ENCODE measurements at places on chromosomes 5 and 9. TPM values are rescaled to one million over a fixed set of nuclear protein-coding genes. Genes with fewer than 3 reads are reported as not detected.

The OSTF1 gene
- 31.6 TPM for polyA plus RNA-seq

DNA sequence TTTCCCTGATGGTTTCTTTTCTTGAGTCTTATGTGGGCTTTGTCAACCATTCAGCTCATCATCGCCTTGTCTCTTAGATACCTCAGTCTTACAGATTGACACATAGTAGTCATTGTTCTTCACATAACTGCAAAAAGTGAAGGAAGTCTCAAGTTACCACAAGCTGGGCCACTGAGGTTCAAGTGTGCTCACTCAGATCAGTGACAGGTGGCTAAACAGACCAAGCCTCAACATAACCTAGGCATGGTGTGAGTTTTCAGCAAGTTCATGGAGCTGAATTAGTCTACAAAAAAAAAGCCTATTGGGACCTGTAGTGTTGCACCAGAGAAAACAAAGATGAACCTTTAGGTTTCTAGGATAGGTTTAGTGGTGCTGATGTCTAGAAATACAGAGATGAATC is 58.2 kb downstream of the RFK start:
- DNase-seq, result no peak

DNA sequence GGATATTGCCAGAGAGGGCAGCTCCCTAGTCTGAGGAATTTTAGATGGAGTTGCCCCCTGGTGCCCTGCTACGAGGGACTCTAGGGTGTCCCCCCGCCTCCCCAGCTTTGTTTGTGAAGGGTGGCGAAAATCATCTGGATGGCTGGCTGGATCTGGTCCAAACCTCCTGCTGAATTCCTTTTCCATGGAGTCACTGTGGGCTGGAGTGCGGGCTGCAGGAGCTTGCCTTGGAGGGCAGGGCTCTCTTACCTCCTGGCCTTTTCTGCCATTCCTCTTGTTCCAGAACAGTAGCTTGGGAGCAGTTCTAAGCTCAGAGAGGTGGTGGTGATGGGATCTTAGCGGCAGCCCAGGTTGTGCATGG is 2.1 kb downstream of the SYNPO start:
- peak; percentile 73 for DNase-seq

The MSMP gene
- not detected for polyA plus RNA-seq

DNA sequence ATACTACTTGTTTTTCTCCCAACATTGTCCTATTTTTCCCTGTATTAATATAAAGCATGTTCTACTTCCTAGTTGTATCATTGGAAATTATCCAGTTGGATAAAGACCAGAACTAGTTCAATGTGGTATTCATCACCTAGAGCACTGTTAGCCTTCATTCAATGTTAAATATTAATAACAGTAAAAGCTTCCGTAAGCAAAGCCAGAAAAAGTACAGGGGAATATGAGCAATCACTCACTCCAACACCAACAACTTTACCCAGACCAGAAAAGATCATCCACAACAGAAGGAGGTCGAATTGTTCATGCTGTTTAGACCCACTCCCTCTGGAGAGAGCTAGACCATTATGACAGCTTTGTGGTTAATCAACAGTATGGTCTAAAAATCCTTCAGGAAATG is 728.4 kb downstream of the MAT2B start:
- no peak for DNase-seq

The SEMA6A gene
- 61.6 TPM for polyA plus RNA-seq

DNA sequence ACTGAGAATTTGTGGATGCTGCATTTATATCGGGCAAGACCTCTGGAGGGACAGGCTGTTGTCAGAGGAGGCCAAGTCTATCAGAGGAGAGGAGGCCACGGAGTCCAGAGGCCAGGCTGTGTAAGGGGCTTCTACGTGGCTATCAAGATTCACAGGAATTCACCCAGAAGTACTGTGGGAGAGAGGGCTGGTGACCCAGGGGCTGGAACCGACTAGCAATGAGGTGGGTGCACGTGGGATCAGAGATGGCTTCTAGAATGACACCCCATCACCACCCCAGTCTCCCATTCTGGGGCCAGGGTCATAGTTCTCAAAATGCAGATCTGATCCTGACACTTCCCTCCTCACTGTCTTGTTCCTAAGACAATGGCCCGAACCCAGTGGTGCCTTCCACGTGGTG is 61.2 kb upstream of the PHYKPL start:
- DNase-seq, result no peak

- DNase-seq, result no peak
These were observed 101.8 kb downstream of the CETN3 start for GRCh38 chr5:90307782-90308181.

The TPRN gene
- polyA plus RNA-seq, result 15.3 TPM

The TAF11L14 gene
- polyA plus RNA-seq, result not detected

DNA sequence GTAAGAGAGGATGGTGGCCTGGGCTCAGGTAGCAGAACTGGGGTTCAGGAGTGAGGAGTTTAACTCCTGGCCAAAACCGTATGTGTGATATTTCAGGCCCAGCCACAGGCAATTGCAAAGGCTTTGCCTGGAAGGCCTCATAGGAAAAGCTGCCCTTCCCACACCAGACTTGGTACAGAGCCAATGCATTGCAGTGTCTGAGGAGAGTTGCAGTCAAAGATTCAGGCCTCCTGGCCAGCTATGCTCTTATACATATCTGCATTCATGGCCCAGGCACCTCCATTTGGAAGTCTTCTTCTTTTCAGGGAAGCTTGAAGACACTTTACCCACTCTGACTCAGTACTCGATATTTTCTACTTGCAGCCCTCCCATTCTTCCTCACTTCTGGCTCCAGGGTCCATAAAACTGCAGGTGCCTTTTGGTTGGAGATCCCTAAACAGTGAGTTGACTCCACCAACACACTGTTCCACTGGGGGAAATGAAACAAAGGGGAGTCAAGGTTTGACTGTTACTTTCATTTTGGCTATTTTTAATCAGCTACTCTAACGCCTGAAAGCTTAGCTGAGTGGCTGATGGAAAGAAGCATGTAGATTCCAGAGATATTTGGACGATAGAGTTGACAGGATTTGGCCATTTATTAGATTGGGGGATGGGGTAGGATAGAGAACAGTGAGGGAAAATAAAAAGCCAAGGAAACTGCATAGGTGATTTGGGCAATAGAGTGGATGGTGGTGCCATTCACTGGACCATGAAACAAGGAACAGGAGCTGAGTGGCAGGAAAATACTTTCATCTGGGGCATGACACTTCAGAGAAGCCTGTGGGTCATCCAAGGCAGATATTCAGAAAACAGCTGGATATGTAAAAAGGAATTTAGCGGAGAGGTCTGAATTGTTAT is 30.6 kb upstream of the IL33 start:
- no peak for DNase-seq

GRCh38 chr9:78035383-78035993 is 3.9 kb upstream of the GNAQ start:
- DNase-seq, result no peak

The FLT4 gene
- polyA plus RNA-seq, result 30.4 TPM

GRCh38 chr5:171295299-171295698 is 13.7 kb upstream of the TLX3 start:
- no peak for DNase-seq

- no peak for DNase-seq
These were observed 86.4 kb downstream of the HMHB1 start for GRCh38 chr5:143898381-143898780.

The NEK6 gene
- polyA plus RNA-seq, result 29.6 TPM

DNA sequence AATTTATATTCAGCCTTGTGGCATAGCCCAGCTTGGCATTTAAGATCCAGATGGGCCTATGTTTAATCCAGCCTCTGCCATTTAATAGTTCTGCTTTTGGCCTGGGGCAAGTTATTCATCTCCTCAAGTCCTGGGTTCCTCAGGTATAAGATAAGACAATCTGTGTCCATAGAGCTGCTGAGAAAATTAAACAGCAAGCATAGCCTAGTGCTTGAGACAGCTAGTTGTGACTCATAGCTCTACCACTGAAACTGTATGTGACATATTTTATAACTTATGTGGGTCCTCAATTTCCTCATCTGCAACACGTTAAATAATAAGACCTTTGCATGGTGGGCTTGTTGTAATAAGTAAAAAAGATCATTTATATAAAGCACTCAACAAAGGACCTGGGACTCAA is 53.3 kb upstream of the ATP10B start:
- no peak for DNase-seq

The FAM169A gene
- 18.7 TPM for polyA plus RNA-seq

The NFIB gene
- 21.5 TPM for polyA plus RNA-seq

GRCh38 chr5:143328589-143329220 is 74.8 kb downstream of the NR3C1 start:
- DNase-seq, result no peak

The TMEM215 gene
- 0.20 TPM for polyA plus RNA-seq

The ATP6V0E1 gene
- polyA plus RNA-seq, result 293 TPM

DNA sequence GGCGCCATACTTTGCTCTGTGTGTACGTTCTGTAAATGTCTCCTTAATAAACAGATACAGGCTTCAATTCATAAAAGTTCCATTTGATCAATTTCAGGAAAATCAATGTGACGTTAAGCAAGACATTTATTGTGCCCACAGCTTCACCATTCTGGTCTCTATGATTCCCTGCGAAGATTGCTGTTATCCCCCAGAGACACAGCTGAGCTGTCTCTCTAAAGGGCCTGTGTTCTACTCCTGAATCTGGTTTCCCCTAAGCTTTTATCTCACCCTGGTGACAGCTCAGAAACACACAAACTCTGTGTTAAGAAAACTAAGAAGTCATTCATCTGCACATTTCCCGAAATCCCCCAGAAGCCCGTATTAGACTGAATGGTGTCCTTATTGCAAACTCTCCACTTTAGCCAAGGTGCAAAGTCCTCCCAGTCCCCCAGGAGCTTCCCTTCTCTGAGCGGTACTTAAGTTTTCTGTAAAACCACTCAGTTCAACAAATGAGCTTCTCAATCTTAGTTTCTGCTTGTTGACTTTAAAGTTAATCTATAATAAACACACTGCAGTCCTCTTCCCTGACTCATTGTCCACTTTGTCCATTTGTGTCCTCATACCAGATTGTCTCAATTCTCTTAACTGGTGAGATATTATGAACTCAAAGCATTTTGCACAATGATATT is 1.4 kb upstream of the C5orf15 start:
- no peak for DNase-seq

DNA sequence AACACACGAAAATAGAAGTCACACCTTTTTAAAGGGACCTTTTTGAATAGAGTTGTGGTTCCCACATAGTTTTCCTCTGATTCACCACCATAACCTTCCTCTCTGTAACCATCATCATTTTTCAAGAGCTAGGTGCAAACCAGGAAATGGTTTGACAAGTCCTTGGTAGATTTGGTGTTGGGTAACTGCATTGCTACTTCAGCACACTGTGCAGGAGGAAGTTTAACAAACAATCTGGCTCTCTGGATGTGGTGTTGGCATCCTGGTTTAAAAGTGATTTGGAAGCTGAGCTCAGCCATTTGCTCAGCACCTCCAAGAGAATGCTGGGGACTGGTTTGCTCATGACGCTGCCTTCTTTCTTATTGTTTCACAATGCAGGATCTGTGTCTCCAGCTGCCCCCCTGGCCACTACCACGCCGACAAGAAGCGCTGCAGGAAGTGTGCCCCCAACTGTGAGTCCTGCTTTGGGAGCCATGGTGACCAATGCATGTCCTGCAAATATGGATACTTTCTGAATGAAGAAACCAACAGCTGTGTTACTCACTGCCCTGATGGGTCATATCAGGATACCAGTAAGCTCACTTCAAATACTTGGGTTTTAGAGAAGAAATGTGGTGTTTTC is 213.1 kb downstream of the RFK start:
- no peak for DNase-seq

The HACD4 gene
- polyA plus RNA-seq, result 2.9 TPM

The ARL14EPL gene
- polyA plus RNA-seq, result not detected

The HNRNPK gene
- 913 TPM for polyA plus RNA-seq

The SETX gene
- polyA plus RNA-seq, result 39.8 TPM

DNA sequence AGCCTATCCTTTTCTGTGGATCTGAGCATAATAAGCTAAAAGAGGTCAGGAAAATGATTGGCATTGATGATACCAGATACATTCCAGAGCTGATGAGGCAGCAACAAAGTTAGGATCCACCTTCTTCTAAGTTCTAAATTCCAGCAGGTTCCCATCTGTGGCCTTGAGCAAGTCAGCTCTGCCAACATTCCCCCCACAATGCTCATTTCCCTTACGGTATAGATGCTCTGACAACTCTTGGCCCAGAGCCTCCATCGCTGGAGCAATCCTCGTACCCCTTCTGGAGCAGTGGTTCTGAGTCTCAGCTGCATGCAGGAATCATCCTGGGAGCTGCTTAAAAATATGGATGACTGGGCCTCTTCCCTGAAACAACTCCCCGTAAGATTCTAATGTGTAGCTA is 78.1 kb downstream of the MED27 start:
- no peak for DNase-seq

DNA sequence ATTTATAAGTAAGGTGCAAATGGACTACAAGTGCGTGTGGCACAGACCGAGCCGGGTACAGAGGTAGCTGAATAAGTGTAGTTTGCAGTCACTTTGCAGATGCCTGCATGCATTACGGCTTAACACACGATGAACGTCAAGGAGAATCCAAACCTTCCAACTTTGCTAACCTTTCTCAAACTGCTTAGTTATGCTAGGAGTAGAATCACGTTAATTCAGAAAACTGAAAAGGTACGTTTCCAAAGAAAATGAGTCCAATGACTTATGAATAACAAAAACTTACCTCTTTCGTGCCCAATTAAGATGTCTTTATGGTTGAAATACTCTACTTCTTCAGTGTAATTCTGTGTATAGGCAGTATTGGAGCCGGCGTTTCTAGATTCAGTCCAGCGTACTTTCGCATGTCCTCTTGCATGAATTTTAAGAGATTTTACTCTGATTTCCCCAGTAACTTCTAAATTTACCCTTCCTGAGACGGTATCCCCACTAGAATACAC is 539 bp downstream of the ARRDC3 start:
- peak; percentile 39 for DNase-seq

GRCh38 chr9:7533376-7534090 is 266.0 kb downstream of the DMAC1 start:
- DNase-seq, result no peak

DNA sequence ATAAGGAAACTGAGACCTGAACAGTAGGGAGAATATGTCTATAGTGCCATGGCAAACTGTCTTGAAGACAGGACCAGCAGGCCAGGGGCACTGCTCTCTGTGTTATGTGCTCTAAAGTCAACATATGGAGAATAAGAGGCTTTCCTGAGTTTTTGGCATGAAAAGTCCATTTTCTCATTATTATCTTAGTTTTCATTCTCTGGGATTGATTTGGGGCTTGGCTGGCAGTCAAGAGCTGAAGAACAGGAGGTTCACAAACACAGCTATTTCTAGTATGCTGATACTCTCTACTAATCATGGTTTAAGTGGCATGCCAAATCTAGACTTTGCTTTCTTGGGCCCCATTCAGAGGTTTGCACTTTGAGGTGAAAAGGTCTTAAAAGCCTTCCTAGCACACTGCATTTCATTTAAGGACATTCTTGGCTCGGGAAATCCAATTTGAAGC is 404.4 kb downstream of the ZNF608 start:
- no peak for DNase-seq

DNA sequence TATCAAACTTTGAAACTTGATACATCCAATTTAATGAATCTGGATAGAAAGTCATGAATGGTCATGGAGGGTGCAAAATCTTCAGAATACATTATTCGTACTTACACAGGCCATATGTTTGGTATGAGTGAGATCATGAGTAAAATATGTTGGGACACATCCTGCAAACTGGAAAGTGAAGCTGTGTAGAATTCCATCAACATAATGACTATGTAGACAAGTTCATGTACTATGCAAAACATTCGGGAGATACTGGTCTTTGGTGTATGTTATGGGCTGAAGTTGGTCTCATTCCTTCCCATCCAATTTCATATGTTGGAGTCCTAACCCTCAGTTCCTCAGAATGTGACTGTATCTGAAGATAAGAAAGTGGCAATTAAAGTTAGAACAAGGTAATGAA is 18.1 kb upstream of the CTNND2 start:
- no peak for DNase-seq

The WDR55 gene
- 13.3 TPM for polyA plus RNA-seq

GRCh38 chr9:105637787-105638395 is 24.4 kb upstream of the TAL2 start:
- no peak for DNase-seq
